Ecto neural progenitor cell (in vitro differentiated cells): ENCODE measurements at places on chromosomes 4 and X.

GRCh38 chrX:77433001-77433400 lies 14.2 kb upstream of the FGF16 start:
- DNase-seq, result no peak

GRCh38 chrX:77415161-77415560 lies 32.0 kb upstream of the FGF16 start:
- DNase-seq, result no peak

GRCh38 chrX:21816136-21816535 lies 23.3 kb upstream of the MBTPS2 start:
- DNase-seq, result no peak

DNA sequence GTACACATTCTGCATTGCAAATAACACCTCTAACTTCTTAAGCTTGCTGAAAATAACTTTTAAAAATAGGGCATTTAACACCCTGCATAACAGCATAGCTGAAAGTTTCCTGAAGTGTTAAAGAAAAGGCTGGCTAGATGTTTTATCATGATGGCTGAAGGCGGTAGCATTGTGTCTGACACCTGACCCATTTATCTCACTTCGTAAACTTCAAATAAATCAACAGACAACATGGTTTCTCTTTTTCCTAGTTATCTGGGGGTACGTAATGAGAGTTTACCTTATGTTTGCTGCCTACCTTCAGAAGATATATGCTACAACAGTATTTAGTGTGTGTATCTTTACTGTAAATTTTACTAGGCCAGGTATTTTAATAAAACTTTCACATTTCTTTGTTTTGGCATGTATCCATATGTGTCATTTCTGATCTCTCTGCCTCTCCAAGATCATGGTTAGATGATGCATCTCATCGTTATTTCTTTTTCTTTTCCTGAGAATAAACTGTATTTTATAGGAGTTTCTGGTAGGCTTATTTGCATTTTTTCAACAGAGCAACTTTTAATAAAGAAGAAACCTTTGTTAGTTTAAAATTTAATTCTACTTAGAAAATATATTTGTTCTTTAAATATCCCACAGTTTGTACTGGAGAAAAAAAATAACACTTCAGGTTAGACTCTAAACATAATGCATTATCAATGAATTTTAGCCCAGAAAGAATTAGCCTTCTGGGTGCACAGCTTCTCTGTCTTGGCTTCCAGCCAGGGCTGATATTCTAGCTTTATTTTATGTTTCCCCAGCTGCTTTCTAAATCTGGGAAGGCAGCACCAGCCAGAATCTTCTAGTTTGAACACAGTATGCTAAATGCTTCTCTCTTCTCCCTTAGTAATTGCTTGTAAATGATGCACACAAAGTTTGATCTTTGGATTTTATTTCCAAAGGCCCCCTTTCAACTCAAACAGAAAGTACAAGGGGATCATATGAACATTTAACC lies 2.9 kb downstream of the NDST4 start:
- DNase-seq, result no peak

GRCh38 chrX:47483306-47484268 lies 565 bp upstream of the ZNF41 start:
- DNase-seq, result peak; percentile 48

DNA sequence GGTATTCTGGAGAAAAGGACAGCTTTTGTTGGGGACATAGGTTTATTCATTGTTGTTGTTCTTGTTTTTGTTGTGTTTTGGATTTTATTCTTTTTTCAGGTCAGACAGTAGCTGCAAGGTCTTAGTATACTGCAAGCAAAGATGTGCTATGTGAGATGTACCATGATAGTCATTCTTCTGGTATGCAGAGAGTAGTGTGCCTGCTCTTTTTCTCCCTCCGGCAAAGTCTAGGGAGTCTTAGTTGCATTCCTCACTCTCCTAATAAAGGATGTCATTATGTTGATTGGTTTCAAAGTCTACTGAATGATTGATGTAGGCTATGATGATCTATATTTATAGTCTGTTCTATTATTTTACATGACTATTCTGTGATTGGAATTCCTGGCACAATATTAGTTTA lies 119.9 kb upstream of the POF1B start:
- DNase-seq, result no peak
